ENCODE measurements at places on chromosomes 4 and X. TPM values are rescaled to one million over a fixed set of nuclear protein-coding genes. Genes with fewer than 3 reads are reported as not detected.

DNA sequence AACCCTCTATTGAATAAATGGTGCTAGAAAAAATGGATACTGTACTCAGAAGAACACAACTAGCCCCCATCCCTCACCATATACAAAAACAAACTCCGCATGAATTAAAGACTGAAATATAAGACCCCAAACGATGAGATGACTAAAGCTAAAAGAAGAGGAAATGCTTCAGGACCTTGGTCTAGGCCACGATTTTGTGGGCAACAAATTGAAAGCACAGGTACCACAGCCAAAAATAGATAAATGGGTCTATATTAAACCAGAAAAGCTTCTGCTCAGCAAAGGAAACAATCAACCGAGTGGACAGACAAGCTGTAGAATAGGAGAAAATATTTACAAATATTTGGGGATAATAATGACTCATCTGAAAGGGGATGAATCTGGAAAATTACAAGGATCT, 86.4 kb upstream of the DHRSX start:
- no peak for DNase-seq

GRCh38 chr4:152996111-152996571, 60.0 kb downstream of the FHDC1 start:
- DNase-seq = no peak

DNA sequence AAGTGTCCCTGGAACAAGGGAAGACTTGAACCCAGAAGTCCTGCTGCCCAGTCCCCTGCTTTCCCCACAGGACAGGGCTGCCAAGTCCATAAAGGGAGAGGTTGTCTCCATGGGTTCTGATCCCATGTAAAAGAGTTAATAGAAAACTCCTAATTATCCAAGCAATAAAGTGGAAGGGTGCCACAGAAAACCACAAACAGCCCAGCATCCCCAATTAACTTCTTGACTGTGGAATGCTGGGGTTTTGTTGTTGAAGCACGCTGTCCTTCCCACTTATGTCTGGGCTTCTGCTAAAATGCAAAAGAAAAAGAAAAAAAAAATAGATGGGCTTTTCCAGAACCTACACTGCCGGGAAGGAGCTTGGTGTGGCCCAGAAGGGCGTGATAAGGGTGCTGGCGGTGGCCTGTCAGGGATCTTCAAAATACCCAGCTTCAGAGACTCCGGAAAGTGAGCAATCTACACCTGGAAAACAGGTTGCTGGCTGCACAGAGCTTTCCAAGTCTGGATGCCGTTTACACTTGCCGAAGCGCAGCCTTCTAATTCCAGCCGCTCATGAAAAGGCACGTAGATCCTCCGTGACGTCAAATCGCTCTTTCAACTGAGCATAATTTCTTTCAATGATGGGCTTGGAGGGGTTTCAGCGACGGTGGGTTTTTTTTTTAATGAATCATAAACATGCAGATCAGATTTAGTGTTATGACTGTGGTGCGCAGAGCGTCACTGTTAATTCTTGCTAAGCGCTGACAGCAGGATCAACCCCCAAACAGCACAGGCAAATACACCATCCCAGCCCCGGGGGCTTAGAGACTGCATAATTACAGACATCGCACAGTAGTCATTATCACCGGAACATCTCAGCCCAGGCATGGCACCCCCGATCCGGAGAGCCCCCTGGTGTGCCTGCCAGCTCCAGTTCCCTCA, 197.6 kb downstream of the BCOR start:
- DNase-seq = no peak

- no peak for DNase-seq
Observed at GRCh38 chrX:108224727-108225621, 133.4 kb downstream of the ATG4A start.

GRCh38 chr4:81505004-81505598, 33.4 kb upstream of the RASGEF1B start:
- DNase-seq = peak; percentile 74

GRCh38 chr4:26197018-26197779, 123.6 kb upstream of the RBPJ start:
- DNase-seq = peak; percentile 29

DNA sequence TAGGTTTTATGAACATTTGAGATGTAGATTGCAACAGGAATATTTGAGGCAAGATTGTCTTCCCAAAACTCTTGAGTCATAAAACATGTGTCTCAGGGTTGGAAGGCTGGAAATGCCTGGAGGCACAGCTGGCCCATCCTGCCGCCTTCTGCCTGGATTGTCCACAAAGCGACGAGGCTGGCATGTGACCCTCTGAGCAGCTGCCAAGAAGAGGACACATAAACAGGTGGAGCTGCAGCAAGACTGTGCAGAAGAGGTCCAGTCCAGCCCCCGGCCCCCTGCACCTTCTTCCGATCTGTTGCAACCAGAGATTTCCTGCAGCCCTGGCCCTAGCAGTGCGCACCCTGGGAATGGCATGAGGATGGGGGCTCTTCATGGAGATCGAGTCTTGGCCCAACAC, 101.9 kb upstream of the BCOR start:
- no peak for DNase-seq

DNA sequence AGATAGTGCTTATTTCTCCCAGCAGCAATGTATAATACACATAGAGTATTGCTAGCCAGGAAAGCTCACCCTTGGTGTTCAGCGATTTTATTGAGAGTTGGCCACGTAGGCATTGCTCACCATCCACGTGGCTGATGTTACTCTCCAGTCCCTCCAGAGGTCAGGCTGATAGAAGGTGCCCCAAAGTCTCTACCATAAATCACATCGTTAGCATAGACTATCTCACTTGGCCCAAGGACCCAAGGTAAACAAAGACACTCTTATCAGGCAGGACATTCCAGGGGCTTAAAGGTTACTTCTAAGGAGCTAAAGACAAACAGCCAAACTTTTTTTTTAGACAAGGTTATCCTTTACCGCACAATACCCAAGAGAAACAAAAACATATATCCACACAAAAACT, 30.3 kb upstream of the RGN start:
- no peak for DNase-seq

DNA sequence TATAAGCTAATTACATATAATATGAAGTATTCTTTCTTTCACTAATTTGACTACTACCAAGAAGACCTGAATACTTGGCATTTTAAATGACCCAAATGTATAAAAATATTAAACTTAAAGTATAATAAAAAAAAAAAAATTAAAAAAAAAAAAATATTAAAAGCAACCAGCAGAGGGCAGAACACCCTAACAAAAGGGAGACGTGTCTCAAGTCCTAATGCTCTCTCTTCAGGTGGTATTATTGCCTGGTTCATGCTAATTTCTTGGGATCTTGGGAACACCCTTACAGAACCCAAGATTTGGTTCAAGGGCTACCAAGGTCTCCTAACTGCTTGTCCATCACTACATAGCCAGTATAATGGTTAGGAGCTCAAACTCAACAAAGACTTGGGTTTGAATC, 754.8 kb downstream of the RAB28 start:
- no peak for DNase-seq

DNA sequence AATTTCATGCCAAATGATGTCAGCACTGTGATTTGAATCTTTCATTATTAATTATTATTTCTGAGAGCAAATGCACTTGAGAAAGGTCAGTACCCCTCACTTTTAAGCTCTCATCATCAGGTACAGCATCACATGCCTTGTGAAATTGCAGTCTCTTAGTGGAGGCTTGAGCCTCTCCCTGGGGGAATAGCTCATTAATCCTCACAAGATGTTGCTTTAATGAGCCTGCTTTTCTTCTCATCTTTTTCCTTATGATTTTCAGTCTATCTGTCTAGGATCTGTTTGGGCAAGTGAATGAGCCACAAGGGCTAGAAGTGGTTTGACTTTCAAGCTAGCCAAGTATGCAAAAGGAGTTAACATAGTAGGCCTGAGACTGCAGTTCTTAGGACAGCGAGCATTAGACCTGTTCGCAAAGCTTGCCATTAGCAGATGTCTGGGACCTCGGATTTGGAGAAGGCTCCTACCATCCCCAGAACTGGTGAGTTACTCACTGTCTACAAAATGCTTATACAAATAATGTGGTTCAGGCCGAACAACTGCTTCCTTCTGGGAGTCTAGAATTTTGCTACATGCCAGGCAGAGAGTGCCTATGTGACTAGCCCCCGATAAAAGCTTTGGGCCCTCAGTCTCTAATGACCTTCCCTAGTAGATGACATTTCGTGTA, 174.5 kb downstream of the IL15 start:
- no peak for DNase-seq

DNA sequence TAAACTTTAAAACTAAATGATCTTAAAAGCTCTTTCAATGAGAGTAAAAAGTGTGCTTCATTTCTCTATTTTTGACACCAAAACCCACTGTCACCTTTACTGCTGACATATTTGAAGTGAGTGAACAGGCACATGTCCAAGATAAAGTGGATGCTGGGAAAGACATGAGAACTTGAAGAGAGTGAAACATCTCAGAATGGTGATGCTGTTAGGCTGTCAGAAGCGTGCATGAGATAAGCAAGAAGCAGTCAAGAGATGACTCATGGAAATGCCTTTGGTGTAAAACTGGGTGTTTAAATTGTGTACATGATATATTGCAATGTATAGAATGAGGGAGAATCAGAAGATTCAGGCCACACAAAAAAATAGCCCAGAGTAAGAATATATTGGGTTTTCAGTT, 21.8 kb upstream of the GBA3 start:
- DNase-seq = no peak

GRCh38 chrX:45191820-45192409, 8.8 kb downstream of the DIPK2B start:
- no peak for DNase-seq

Gene TRIM2
- total RNA-seq = 96.4 TPM

Gene RGS12
- 28.9 TPM for total RNA-seq

DNA sequence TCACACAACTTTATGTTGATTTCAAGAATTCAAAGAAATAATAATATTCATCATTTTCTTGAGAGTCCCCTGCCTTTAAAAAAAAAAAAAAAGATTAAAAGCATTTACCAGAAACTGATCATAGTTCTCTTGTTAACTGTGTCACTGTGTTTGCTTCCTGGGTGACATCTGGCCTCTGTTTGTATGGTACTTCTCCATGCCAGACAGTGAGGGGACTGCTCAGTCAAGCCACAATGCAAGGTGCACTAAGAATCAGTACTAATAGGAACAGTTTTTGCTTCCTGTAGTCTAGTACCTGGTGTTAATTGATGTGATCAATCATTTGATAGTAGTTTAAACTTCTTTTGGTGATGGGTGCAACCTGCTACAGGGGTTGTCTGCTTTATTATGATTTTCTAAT, 77.5 kb downstream of the PHOX2B start:
- no peak for DNase-seq

GRCh38 chr4:143692241-143692640, 8.2 kb downstream of the FREM3 start:
- no peak for DNase-seq
